ENCODE measurements at places on chromosomes 5 and 9. TPM values are rescaled to one million over a fixed set of nuclear protein-coding genes. Genes with fewer than 3 reads are reported as not detected.

Gene MSMP
- not detected for total RNA-seq

Gene PPP3R2
- total RNA-seq, result not detected

Gene ADAMTS16
- not detected for total RNA-seq

Gene SPATA31E1
- total RNA-seq, result not detected

Gene PCDHA9
- not detected for total RNA-seq

- H3K36me3 ChIP-seq, result peaks cover 30% of the 10 kb centered on the region
- no peaks in the 10 kb centered on the region for H3K27me3 ChIP-seq
- peaks cover 42% of the 10 kb centered on the region for H3K4me1 ChIP-seq
- DNase-seq, result no peak
- H3K27ac ChIP-seq, result no peak overlapping the region
- no peak overlapping the region for H3K4me3 ChIP-seq
Measured at GRCh38 chr9:35107297-35108290, 4.7 kb upstream of the STOML2 start.

DNA sequence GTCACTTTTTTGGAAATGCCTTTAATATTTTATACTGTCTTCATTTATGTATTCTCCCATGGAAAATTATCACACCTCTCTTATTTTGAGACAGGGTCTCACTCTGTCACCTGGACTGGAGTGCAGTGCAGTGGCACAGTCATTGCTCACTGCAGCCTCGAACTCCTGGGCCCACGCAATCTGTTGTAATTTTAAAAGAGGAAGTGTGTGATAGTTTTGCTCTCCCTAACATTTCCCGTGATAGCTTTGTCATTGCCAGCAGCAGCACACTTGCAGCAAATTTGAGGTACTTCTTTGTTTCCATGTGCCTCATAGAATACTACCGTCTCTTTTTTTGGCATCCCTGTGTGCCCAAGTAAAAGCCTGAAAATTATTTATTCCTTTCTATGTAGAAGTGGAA, 103.5 kb downstream of the RNF180 start:
- no peak overlapping the region for H3K4me3 ChIP-seq
- H3K27me3 ChIP-seq, result no peaks in the 10 kb centered on the region
- no peaks in the 10 kb centered on the region for H3K4me1 ChIP-seq
- no peaks in the 10 kb centered on the region for H3K36me3 ChIP-seq

DNA sequence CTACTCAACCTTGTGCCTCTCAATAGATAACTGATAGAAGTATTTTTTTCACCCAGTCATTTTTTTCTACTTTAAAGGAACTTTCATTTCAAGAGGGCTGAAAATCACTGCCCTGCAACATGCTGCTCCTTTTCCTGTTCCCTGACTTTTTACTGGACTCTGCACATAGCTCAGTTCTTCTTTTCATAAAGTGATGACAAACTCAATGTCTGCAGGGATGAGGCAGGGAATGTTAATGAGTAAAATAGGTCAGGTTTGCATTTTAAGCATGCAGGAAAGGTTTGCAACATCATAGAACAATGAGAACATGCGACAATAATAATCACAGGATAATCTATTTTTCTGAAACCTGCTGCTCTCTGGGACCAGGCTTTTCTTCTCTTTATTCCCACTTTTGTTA, 172.2 kb upstream of the SGCD start:
- no peak for DNase-seq
- no peak overlapping the region for H3K27ac ChIP-seq
- no peaks in the 10 kb centered on the region for H3K36me3 ChIP-seq
- no peak overlapping the region for H3K4me3 ChIP-seq
- no peaks in the 10 kb centered on the region for H3K27me3 ChIP-seq

DNA sequence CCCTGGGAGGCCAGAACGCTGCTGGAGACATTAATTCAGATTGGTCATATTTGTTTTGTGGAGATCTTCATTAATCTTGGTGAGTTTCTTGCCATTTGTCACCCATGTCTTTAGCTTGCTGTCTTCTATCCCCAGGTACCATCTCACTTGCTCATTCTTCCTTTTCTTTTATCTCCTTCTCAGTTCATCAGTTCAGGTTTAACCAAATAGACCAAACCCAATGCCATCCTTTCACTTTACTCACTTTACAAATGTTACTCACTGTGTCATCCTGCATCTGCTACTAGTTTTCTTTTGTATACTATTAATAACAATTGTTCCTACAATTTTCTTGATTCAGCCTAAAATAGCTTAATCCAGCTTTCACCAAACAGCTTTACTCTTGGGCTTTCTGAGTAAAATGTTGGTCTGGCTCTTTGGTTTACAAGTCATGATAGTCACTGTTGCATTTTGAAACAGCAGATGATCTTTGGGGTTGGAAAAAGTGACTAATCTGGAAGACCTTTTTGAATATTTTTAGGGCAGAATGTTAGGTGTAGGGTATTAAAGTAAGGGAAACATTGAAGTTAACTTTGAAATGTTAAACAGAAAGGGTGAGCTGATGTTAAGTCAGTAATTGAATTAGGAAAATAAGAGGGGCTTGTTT, 246.9 kb downstream of the ZSWIM6 start:
- no peak overlapping the region for H3K4me3 ChIP-seq
- H3K27ac ChIP-seq, result no peak overlapping the region
- H3K27me3 ChIP-seq, result no peaks in the 10 kb centered on the region
- H3K4me1 ChIP-seq, result no peaks in the 10 kb centered on the region

DNA sequence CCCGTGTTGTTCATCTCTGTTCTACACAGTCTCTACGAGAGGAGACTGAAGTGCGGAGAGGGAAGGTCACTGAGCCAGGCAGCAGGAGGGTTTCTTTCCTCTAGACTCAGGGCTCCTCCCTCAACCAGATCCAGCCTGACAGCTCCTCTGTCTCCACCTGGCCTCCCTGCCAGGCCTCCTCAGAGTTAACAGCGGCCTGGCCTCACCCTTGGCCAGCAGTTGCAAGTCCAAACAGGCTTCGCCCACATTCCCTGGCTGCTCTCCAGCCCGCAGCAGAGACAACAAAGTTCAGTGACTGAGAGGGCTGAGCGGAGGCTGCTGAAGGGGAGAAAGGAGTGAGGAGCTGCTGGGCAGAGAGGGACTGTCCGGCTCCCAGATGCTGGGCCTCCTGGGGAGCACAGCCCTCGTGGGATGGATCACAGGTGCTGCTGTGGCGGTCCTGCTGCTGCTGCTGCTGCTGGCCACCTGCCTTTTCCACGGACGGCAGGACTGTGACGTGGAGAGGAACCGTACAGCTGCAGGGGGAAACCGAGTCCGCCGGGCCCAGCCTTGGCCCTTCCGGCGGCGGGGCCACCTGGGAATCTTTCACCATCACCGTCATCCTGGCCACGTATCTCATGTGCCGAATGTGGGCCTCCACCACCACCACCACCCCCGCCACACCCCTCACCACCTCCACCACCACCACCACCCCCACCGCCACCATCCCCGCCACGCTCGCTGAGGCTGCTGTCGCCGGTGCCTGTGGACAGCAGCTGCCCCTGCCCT, at the start of gene HRCT1:
Gene HRCT1 (plus strand): TSS at position 291 of the 768 bp plus-strand sequence. CDS start 86 bp downstream, at position 377.
- no peaks in the 10 kb centered on the region for H3K36me3 ChIP-seq
- H3K4me1 ChIP-seq, result peaks cover 37% of the 10 kb centered on the region
- no peak within 1 kb of the TSS for H3K4me3 ChIP-seq
- peaks cover 4% of the 10 kb centered on the region for H3K27me3 ChIP-seq

- H3K36me3 ChIP-seq, result no peaks in the 10 kb centered on the region
- H3K27me3 ChIP-seq, result peaks cover 21% of the 10 kb centered on the region
- peaks cover 5% of the 10 kb centered on the region for H3K4me1 ChIP-seq
- H3K4me3 ChIP-seq, result no peak overlapping the region
- no peak overlapping the region for H3K27ac ChIP-seq
Measured at GRCh38 chr5:78750281-78750680, 101.7 kb upstream of the LHFPL2 start.

DNA sequence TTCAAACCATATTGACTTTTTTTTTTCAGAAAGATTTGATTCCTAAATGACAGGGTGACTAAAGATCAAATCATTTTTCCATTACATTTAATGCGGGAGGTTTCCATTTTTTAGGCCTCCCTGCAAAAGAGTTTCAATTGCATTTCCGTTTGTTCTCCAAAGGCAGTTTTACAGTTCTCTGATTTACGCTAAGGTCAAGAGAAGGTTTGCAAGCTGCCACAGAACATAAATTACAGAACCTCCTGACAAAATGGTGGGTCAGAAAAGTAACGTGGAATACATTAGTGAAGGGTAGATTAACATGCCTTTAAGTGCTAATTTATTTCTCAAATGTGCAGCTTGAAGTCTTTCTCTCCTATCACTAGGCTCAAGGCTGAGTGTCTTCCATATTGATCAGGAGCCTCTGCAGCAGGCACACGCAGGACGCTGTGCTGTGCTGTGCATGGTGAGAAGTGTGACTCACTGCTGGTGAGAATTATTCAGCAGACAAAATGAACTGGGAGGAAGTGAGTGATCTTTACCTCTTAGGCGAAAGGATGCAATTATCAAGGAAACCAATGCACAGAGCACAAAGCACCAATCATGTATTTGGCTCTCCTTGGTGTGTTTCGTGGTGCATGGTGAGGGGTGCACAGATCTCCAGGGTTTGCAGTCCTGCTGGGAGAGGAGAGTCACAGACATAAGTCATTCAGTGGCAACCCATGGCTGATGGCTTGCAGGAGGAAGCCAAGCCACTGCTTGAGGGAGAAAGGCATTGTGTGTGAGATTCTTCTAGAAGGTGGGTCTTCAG, 136.3 kb downstream of the TENT4A start:
- H3K27ac ChIP-seq, result no peak overlapping the region
- H3K4me3 ChIP-seq, result no peak overlapping the region
- H3K36me3 ChIP-seq, result peaks cover 3% of the 10 kb centered on the region
- peaks cover 7% of the 10 kb centered on the region for H3K27me3 ChIP-seq
- DNase-seq, result no peak

- H3K27me3 ChIP-seq, result no peaks in the 10 kb centered on the region
- no peak for DNase-seq
- no peaks in the 10 kb centered on the region for H3K4me1 ChIP-seq
- no peak overlapping the region for H3K4me3 ChIP-seq
- H3K27ac ChIP-seq, result no peak overlapping the region
- H3K36me3 ChIP-seq, result no peaks in the 10 kb centered on the region
Measured at GRCh38 chr9:133861086-133861485, 122.9 kb upstream of the SARDH start.

DNA sequence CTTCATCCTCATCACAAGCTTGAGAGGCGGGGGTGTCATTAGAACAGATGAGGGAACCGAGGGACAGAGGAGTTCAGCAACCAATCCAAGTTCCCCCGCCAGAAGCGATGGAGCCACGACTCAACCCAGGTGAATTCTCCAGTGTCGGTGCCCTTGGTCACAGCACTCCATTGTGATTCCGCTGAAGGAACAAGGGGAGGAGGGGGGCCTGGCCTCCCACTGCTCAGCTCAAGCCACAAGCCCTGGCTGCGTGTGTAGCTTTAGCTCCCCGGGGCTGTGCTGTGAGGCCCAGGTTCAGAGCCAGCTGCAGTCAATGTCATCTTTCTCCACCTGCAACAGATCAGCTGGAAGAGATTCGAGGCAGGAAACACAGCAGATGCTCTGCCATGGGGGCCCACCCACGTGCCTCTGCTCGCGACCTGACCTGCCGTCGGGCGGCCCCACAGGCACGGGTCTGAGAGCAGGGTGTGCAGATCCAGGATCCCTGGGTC, 72.6 kb downstream of the GTF3C4 start:
- no peaks in the 10 kb centered on the region for H3K36me3 ChIP-seq
- peaks cover 47% of the 10 kb centered on the region for H3K27me3 ChIP-seq
- no peak for DNase-seq
- H3K4me3 ChIP-seq, result no peak overlapping the region
- H3K27ac ChIP-seq, result no peak overlapping the region

- H3K4me1 ChIP-seq, result no peaks in the 10 kb centered on the region
- H3K27me3 ChIP-seq, result peaks cover 18% of the 10 kb centered on the region
- DNase-seq, result no peak
Measured at GRCh38 chr5:159844267-159845121, 71.8 kb upstream of the ADRA1B start.

- no peaks in the 10 kb centered on the region for H3K4me1 ChIP-seq
- no peak overlapping the region for H3K27ac ChIP-seq
- DNase-seq, result no peak
- no peak overlapping the region for H3K4me3 ChIP-seq
- no peaks in the 10 kb centered on the region for H3K27me3 ChIP-seq
- H3K36me3 ChIP-seq, result no peaks in the 10 kb centered on the region
Measured at GRCh38 chr9:107674721-107675277, 185.2 kb upstream of the KLF4 start.

DNA sequence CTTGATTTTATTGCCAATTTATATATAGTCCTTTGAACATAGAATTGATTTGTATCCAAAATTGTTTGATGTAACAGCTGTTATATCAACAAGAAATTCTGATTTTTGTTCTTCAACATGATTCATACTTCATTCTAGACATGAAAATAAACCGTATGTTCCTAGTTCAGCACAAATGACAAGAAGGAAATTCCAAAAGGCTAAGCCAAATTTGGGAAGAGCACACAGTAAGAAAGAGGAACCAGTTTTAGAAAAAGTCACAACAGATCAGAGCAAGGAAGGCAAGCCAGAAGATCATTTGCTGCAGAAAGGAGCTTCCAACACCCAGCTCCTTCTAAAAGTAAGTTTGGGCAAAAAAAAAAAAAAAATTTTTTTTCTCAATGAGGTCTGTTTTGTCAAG, 65.0 kb upstream of the MCCC2 start:
- H3K36me3 ChIP-seq, result peaks cover 53% of the 10 kb centered on the region
- no peaks in the 10 kb centered on the region for H3K27me3 ChIP-seq
- no peak overlapping the region for H3K27ac ChIP-seq
- H3K4me3 ChIP-seq, result no peak overlapping the region

DNA sequence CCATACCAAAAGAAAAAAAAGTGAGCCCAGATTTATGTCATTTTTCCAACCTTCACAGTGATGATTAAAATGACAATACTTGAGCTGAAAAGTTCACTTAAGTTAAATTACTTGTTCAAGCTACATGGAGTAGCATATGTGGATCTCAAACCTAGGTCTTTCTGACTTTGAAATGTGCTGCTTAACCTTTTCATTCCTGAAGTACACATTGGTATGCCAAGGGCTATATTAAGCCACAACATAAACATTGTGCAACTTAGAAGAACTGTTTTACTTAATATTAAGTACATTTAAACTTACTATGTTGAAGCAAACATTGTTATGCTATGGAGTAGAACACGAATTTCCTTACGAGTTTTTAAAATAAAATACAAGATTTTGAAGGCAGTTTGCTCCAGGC, 105.0 kb downstream of the GIN1 start:
- no peak for DNase-seq
- H3K4me3 ChIP-seq, result no peak overlapping the region
- peaks cover 8% of the 10 kb centered on the region for H3K4me1 ChIP-seq
- no peak overlapping the region for H3K27ac ChIP-seq
- H3K27me3 ChIP-seq, result no peaks in the 10 kb centered on the region
- peaks cover 18% of the 10 kb centered on the region for H3K36me3 ChIP-seq
